ENCODE measurements at places on chromosomes 2 and 18.

DNA sequence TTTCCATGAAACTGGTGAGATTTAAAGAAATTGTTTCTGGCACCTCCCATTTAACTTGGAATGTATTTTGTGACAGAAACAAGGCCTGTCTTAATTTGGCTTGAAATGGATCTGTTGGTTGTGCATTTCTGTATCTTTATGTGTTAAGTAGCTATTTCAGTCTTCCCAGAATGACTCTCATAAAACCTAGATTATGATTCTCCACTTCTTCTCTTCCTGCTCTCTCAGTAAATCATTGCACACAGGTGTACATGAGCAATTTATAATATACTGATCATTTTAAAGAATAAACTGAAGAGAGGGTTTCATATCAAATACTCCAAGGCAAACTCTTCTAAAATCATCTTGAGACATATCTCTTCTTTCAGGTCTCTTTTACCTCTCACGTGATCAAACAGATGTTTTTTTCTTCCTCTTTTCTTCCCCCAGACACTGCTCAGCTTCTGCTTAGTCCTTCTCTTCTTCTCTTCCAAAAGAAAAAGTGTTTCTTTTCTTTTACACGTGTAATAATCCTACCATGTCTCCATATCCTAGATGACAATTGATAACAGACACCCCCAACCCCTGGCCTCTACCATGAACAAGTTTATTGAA lies 112.0 kb downstream of the PPP1R1C start:
- DNase-seq = no peak

DNA sequence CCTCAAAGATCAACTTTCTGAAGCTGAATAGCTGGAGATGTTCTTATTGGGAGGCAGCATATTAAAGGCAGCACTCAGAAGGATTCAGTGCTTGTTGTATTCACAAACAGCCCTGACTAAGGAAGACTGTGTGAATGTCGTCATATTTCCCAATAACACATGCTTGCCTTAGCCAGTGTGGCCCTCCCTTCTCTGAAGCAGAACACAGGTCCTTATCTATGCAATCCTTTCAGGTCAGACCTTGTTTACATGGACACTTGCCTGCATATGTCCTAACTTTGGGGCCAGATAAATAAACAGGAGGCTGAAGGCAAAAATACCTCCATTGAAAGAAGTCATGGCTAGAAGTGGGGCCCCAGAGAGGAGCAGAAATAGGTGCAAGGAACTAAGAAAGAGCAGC lies 97.2 kb downstream of the SLC4A3 start:
- DNase-seq = no peak

GRCh38 chr2:138003411-138003810 lies 39.1 kb downstream of the HNMT start:
- no peak for DNase-seq

DNA sequence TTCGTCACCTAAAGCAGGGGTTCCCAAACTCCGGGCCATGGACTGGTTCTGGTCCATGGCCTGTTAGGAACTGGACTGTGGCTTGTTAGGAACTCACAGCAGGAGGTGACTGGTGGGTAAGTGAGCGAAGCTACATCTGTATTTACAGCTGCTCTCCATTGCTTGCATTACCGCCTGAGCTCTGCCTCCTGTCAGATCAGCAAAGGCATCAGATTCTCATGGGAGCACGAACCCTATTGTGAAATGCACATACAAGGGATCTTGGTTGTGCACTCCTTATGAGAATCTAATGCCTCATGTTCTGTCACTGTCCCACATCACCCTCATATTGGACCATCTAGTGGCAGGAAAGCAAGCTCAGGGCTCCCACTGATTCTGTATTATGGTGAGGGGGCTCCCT lies 217.0 kb downstream of the ZFP36L2 start:
- no peak for DNase-seq

DNA sequence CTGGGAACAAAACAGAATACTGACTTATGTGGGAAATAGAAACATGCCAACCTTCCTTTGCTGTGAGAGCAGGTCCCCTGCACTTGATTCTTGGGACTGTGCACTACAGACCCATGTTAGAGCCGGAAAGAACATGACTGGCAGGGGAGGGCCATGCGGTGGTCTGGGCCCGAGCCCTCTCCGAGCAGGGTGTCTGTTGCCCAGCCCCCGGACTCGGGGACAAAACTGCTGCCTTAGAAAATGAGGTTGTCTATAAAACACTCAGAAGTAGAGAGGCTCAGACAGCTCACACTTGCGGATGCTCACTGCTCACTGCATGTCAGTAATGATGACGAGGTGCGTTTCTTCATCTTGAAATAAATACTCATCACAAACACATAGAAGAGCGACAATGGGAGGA lies 270.7 kb upstream of the HDAC4 start:
- DNase-seq = no peak

GRCh38 chr2:205495819-205496218 lies 186.5 kb upstream of the NRP2 start:
- no peak for DNase-seq

DNA sequence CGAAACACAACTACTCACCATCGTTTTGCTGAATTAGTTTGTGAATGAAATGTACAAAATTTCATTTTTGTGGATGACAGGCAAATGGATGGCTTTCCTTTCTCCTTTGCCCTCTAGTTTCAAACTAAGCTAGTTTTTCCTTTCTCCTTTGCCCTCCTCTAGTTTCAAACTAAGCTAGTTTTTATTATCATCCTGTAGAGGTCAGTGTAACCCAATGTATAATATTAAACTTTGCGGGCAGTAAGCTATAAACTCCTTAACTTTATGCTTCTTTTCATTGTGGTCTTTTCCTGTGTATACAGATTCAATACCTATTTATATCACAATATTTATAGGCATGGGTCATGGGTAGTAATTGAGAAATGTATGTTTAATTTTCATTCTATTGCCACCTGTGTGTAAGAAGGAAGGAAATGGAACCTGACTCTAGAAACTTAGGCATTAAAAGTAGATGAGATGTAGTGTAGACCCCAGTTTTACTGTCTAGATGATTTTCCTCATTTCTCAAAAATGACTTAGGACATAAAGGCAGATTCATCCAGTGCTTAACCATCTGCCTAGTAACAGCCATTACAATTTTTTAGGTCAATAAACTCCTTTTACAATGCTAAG lies 58.1 kb downstream of the MAP3K19 start:
- DNase-seq = no peak

GRCh38 chr2:241842620-241843211 lies 16.0 kb downstream of the PDCD1 start:
- DNase-seq = no peak

- DNase-seq = no peak
These were observed 17.3 kb upstream of the CYS1 start for GRCh38 chr2:10097352-10098148.

GRCh38 chr2:195001924-195002323 lies 655.1 kb upstream of the SLC39A10 start:
- no peak for DNase-seq

- no peak for DNase-seq
These were observed 776 bp upstream of the SPEG start for GRCh38 chr2:219433666-219434467.

- no peak for DNase-seq
These were observed 1645.8 kb downstream of the DPP10 start for GRCh38 chr2:116088236-116088635.

DNA sequence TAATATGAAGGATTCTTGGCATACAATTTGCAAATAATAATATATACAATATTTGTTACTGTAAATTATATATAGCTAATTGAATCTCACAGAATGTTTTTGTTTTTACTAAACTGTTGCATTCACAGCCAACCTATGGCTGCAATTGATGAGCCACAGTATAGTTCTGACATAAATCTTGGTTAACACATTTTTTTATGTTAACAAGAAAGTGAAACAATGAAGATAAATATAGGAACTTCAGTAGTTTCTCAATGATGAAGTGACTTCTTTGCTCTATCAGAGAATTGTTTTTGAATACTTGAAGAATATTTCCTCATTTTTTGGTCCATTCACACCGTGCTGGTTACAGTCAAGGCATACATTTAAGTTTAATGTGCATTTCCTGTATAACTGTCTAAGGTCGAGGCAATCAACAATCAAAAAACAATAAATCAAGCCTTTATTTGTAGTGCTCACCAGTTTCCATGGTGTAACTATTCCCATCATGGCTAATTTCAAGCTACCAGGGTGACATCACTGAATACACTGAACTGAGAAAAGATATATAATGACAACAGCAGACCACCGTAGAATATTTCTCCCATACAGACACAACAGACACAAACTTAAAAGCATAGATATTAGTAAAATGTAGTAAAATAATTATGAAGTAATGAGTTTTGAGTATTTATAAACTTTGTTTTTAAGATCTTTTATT lies 12.9 kb upstream of the ETAA1 start:
- DNase-seq = no peak

DNA sequence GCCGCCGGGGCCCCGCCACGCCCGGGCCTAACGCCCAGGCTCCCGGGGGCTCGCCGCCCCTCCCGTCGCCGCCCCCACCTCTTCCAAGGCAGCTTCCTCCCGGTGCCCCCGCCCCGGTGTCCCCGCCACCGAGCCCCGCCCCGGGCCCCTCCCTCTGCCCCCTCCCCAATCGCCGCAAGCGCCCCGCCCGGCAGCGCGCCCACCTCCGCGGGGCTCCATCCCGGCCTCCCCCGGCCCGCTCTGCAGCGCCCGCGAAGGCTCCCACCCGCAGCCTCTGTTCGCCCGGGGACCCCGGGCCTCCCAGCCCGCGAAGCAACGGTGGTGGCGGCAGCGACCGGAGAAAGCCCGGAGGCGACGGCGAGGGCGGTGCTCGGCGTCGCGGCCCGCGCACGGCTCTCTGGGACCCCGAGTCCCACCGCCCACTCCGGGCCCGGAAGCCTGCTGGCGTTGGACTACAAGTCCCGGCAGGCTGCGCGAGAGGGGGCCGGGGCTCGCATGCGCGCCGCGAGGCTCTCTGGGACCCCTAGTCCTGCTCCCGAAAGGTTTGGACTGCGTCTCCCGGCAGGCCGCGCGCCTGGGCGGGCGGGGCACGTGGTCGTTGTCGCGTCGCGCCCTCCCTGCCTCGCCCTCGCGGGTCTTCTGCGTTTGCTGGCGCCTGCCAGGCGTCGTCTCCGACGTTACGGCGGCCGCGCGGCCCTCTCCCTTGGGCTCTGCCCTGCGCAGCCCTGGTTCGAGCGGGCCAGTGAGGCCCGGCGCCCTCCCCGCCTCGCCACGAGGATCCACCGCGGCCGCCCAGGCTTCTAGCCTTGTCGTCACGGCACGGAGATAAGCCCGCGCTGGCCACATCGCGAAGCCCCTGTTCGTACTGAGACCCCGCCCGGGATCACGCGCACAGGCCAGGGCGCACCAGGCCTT lies at the start of gene STK25:
STK25 (minus strand) TSS at position 345 of the 915 bp plus-strand sequence. CDS start 549 bp downstream, outside the sequence.
- DNase-seq = peak; percentile 97

DNA sequence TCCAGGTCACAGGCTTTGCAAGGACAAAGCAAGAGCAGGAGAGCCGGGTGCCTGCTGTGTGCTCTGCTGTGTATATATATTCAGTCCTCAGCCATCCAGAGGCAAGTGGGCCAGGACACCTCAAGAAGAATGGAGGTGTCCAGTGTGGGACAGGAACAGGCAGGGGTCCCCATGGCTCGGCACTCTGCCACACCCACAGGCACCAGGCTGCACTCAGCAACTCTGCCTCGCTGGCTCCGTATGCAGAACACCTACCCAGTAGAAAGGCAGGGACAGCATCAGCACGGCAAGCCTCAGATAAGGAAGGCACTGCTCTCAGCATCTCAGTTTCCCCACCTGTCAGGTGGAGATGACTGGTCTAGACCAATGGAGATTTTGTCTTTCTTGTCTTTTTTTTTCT lies 57.8 kb downstream of the DNMT3A start:
- no peak for DNase-seq

- DNase-seq = no peak
These were observed 81.5 kb upstream of the RMDN2 start for GRCh38 chr2:37843556-37843955.

- no peak for DNase-seq
These were observed 461.3 kb upstream of the SOX11 start for GRCh38 chr2:5230855-5231254.

DNA sequence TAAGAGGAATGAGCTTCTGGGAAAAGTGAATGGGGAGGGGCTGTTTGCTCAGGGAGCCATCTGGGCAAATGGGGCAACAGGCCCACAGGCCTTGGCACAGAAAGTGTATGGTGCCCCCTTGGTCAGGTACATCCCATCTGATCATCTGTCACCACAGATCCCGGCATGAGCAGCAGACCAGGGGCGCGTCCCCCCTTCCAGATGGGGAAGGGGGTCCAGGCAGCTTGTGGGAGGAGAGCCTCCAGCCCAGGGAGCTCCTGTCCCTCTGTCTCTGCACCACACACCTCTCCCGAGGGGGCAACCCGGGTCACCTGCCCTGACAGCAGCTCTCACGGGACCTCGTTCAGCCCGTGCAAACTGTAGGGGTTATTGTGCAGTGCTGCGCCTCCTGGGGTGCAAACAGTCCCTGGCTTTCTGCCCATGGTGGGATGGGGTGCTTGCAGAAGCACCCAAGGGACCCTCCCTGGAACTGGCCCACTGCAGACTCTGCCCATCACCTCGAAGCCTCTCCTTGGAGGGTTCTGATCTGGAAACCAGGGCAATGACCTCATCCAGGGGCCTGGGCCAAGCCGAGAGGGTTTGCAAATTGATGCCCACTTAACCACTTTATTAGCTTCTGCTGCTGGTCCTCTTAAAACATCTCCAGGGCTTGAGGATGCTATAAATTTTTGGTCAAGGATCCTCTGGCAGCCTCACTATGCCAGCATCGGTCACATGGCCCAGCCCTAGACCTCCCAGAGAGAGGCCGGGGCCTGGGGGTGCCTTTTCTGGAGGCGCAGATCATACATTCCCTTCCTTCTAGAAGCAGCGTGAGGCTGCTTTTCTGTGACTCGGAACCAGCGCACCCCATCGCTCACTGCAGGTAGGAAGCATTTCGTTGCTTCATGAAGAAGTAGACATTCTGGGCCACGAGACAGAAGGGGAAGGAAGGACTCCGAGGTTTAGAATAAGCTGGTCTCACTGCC lies 7.6 kb upstream of the BOK start:
- no peak for DNase-seq

DNA sequence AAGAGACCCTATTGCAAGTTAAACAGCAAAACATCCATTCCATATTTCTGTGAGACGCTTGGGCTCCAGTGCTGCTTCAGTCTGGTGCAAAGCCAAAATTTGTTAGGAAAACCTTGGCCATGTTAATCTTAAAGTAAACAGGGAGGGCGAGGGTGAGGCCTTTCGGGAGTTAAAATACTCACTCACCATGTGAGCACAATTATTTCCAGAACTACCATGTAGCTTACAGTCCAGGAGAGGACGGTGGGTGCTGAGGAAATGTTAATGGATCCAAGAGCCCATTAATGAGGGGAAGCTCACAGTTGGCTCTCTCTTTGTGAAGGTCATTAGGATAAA lies 286.4 kb downstream of the SLC8A1 start:
- no peak for DNase-seq

GRCh38 chr2:181037922-181038321 lies 57.5 kb downstream of the UBE2E3 start:
- no peak for DNase-seq

DNA sequence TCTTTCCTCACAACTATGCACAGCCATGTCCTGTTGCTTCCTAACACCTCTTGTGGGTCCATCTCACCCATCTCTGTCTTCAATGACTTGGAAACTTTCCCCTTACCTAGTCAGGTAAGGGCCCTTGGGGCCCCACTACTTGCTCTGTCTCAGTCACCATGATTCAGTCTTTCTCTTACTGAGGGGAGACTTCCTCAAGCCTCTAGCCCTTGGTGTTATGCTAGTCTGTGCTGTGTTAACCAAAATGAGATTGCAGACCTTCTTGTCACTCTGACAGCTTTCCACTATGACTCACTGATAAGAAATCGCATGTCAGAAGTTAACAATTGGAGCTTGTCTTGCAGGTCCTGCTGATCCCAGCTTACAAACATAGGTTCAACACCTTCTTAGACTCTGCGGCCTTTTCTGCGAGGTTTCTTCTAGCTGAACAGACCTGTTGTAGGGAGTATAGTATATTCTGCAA lies 65.3 kb downstream of the WDR75 start:
- no peak for DNase-seq

Measured in stimulated activated naive CD4-positive, alpha-beta T cell (primary cell).